ENCODE measurements at places on chromosomes 16 and 17. TPM values are rescaled to one million over a fixed set of nuclear protein-coding genes. Genes with fewer than 3 reads are reported as not detected.

Gene CRYM
- 0.32 TPM for total RNA-seq

Gene CDH16
- total RNA-seq = not detected

- no peak for DNase-seq
Observed at GRCh38 chr17:31492880-31493655, 101.6 kb downstream of the RAB11FIP4 start.

DNA sequence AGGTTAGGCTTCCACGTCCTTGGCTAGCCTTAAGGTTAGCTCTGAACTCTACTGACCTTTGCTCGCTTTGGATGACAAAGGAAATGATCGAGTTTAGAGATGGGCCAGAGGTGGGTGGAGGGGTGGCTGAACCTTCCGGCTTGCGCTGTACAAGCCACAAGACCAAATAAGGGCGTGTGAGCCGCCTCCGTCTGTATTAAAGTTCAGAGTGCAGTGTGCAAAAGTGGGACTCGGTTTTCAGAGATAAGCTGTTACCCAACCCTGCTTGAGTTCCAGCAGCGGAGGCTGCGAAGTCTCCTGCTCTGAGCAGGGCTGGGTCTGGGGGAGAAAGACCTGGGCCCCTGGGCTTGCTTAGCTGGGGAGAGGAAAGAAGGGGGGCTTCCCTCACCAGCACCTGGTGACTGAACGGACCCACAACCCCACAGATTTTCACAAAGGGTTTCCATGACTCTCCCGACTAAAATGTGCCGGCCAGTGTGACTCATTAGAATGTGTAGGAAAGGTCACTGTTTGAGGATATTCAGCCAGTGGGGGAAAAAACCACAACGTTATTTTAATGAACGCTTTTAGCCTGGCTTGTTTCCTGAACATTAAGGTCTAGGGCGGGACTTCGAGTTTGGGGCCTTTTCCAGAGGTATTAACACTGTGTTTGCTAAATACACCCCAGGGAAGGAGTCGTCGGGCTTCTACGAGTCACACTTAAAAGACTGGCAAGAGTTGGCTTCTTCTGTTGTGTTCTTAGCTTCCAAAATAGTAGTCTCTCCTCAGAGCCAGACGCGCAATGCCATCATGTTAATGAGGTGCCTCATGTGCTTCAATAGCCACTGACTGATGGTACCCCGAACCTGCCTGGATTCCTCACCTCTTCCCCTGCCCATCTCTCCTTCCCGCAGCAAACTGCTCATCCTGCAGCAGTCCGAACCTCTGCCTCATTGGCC is 67.0 kb downstream of the CENPV start:
- peak; percentile 98 for DNase-seq

- no peak for DNase-seq
Observed at GRCh38 chr16:2165861-2166260, 10.3 kb downstream of the TRAF7 start.

DNA sequence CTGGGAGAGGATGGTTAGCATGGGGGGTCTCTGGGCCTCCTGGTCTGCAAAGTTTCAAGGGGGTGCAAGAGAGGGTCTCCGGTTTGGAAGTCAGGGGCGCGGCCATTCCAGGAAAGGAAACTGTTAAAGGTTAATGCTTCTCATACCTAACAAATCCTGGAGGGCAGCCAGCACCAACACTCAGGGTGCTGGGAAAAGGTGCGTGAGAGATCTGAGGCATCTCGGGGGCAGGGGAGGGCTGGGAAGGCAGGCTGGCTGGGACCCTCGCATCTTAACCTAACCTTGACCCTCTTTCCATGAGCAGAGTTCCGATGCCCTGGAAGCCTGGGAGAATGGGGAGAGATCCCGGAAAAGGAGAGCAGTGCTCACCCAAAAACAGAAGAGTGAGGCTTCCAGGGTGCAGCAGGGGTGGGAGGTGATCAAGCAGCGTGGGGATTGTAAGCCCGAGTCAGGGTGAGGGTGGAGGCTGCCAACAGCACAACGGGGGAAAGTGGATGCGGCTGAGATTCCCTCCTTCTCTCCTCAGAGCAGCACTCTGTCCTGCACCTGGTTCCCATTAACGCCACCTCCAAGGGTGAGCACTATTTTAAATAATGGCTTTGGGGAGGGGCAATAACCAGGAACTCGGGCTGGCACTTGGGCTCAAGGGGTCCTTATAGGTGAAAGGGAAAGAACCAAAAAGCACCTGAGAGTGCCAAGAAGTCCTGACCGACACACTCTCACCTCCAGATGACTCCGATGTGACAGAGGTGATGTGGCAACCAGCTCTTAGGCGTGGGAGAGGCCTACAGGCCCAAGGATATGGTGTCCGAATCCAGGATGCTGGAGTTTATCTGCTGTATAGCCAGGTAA is 996 bp downstream of the TNFSF13 start:
- DNase-seq = no peak

GRCh38 chr16:84228256-84228838 is 11.5 kb downstream of the KCNG4 start:
- peak; percentile 69 for DNase-seq

- peak; percentile 67 for DNase-seq
Observed at GRCh38 chr16:70298988-70299938, at the start of gene DDX19B. TSS of gene DDX19B (plus strand) at chr16:70299186. CDS start at chr16:70299298, 112 bp downstream.

DNA sequence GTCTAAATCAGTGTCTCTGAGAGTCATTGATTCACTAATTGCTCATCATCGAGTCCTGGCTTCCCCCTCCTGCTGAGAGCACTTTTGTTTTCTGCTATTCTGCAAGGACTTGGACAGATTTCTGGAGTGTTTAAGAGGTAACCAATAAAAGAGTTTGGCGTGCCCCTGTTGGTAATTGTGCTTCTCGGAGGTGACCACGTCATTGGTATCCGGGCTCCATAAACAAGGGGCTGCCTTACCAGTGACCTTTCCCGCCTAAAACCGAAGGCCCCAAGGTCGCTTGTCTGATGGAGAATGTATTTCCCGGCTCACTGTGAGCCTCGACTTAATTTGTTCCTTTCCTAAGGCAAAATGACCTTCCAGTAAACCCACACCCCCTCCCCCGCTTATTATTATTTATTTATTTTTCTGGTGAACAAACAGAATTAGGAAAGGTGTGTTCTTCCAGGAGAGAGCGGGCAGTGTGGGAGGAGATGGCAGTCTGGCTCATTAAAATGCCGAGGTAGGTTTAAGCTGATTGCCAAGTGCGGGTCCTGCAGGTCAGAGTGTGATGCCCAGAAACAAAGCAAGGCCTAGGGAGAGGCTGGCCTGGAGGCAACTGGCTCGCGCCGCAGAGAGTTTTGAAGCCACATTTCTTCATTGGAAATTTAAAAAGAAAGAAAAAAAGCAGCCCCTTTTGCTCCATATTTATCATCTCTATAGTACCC is 30.2 kb downstream of the MSI2 start:
- peak; percentile 12 for DNase-seq

GRCh38 chr17:31251105-31251969 is 45.7 kb downstream of the OMG start:
- DNase-seq = no peak

GRCh38 chr16:22989598-22989997 is 159.7 kb downstream of the USP31 start:
- no peak for DNase-seq
